ENCODE measurements at places on chromosomes 11 and 22.

- no peak for DNase-seq
Measured at GRCh38 chr11:2314525-2315394, 12.9 kb downstream of the TSPAN32 start.

DNA sequence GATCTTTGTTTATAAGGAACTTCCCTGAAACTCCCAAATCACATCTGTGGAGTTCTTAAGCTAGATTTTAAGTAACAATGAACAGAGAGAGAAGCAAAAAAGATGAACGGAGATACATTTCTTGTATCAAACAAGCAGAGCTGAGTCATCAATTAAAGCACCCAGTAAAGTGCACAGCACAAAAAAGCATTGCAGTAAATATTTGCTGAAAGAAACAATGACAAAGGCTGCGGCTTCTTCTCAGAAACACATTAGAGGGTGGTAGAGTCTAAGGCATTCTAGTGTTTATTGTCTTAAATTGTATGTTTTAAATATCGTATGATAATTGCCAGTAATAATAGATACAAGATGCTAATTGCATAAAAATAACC lies 941.6 kb upstream of the CHORDC1 start:
- DNase-seq = no peak

- DNase-seq = no peak
Measured at GRCh38 chr11:9231848-9232177, 33.3 kb downstream of the DENND5A start.

DNA sequence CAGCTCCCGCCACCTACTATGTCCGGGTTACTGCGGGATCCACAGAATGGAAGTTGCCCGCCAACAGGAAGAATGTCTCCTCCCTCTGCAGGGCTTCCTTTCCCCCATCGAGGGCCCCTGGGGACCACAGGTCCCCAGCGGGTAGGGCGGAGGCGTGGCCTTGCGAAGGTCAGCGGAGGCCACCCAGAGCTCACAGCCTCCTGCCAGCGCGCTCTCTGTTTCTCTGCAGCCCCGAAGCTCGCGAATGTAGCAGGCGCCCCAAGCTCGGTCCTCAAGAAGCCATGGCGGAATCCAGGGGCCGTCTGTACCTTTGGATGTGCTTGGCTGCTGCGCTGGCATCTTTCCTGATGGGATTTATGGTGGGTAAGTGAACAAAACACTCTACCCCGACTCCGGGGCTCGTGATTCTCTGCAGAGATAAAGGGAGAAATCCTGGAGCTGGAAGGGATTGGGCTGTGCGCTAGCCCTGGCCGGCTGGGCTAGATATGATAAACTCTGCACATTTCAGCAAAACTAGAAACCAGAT lies at the start of gene NAALAD2:
Gene NAALAD2, plus strand, starts transcription at position 186 of the 526 bp plus-strand sequence. Its CDS starts 96 bp downstream, at position 282.
- DNase-seq = no peak

DNA sequence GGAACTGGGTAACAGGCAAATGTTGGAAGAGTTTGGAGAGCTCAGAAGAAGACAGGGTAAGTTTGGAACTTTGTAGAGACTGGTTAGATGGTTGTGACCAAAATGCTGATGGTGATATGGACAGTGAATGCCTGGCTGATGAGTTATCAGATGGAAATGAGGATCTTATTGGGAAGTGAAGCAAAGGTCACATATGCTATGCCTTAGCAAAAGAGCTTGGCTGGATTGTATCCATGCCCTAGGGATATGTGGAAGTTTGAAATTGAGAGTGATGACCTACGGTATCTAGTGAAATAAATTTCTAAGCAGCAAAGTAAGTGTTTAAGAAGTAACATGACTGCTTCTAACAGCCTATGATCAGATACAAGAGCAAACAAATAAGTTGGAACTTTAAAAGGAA lies 17.8 kb downstream of the BBOX1 start:
- DNase-seq = no peak

- no peak for DNase-seq
Measured at GRCh38 chr11:74265256-74265655, 46.2 kb downstream of the P4HA3 start.

- DNase-seq = no peak
Measured at GRCh38 chr11:45089251-45089650, 57.2 kb upstream of the PRDM11 start.

GRCh38 chr22:46104170-46104880 lies 46.0 kb upstream of the PPARA start:
- no peak for DNase-seq

Measured in stimulated activated CD4-positive, alpha-beta T cell treated with anti-CD3 and anti-CD28 coated beads, Interleukin-4, amount 100 ng/mL, for 4 hours (primary cell).